Tibial artery (tissue), 4 donors: ENCODE measurements at places on chromosomes 4 and X.

- no peaks in the 10 kb centered on the region for H3K27me3 ChIP-seq
- no peaks in the 10 kb centered on the region for H3K4me1 ChIP-seq
- H3K4me3 ChIP-seq: peak overlapping the region; percentile 74
- no peak for DNase-seq
- peak overlapping the region; percentile 84 for H3K27ac ChIP-seq
Observed at GRCh38 chrX:17375367-17375636, 302 bp downstream of the NHS start.

DNA sequence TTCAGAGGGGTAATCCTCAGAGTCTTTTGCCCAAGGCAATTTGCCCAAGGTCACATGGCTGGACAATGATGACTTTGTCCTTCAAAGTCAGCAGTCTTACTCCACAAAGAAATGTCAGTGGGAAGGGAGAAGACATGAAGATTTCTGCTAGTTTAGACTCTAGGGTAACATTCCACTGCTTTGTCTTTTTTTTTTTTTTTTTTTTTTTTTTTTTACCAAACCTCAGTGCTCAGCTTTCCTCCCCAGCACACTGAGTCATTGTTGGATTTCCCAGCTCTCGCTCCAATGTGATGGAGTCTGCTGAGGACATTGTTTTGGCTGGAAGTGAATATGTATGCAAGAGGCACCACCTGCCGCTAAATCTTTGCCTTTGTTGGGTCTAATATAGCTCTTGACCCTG is 7.2 kb upstream of the C1QTNF7 start:
- no peak for DNase-seq
- peaks cover 98% of the 10 kb centered on the region for H3K4me1 ChIP-seq
- no peaks in the 10 kb centered on the region for H3K36me3 ChIP-seq

GRCh38 chrX:40922307-40922706 is 162.9 kb upstream of the USP9X start:
- H3K27ac ChIP-seq: no peak overlapping the region
- H3K27me3 ChIP-seq: no peaks in the 10 kb centered on the region
- H3K4me1 ChIP-seq: no peaks in the 10 kb centered on the region
- H3K4me3 ChIP-seq: no peak overlapping the region
- DNase-seq: no peak

GRCh38 chr4:26746802-26747213 is 113.8 kb upstream of the STIM2 start:
- H3K27ac ChIP-seq: no peak overlapping the region
- no peak overlapping the region for H3K4me3 ChIP-seq
- no peak for DNase-seq
- H3K27me3 ChIP-seq: no peaks in the 10 kb centered on the region
- peaks cover 18% of the 10 kb centered on the region for H3K36me3 ChIP-seq

- H3K27me3 ChIP-seq: no peaks in the 10 kb centered on the region
Observed at GRCh38 chr4:164192844-164193243, 561.1 kb upstream of the SMIM31 start.
